B cell (primary cell): ENCODE measurements at places on chromosomes 7 and 10.

GRCh38 chr7:158067931-158068482, 519.6 kb downstream of the PTPRN2 start:
- DNase-seq = no peak

- DNase-seq = no peak
Measured at GRCh38 chr7:5348134-5349004, 65.6 kb downstream of the SLC29A4 start.

DNA sequence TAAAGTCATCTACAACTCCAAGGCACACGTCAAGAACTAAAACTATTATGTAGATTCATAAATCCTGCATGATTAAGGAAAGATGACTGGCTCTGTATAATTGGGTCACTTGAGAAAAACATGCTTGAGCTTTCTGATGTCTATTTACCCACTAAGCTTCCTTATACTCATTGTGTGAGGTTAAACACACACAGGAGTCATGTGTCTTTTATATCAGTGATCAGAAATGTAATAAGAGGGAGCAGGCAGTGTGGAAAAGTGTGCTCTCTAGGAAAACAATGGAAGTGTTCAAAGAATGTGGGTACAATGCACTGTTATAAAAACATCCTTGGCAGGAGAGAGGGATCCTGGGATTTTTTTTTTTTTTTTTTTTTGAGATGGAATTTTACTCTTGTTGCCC, 108.6 kb upstream of the ARID5B start:
- DNase-seq = no peak

- no peak for DNase-seq
Measured at GRCh38 chr10:17472481-17473227, 18.3 kb upstream of the ST8SIA6 start.
